ENCODE measurements at places on chromosomes 12 and 14.

GRCh38 chr12:100359822-100360221 lies 2.9 kb downstream of the SLC17A8 start:
- DNase-seq, result no peak

- DNase-seq, result no peak
Measured at GRCh38 chr12:55699471-55700055, 8.1 kb downstream of the ITGA7 start.

- DNase-seq, result no peak
Measured at GRCh38 chr14:76926521-76927251, 100.5 kb downstream of the LRRC74A start.

DNA sequence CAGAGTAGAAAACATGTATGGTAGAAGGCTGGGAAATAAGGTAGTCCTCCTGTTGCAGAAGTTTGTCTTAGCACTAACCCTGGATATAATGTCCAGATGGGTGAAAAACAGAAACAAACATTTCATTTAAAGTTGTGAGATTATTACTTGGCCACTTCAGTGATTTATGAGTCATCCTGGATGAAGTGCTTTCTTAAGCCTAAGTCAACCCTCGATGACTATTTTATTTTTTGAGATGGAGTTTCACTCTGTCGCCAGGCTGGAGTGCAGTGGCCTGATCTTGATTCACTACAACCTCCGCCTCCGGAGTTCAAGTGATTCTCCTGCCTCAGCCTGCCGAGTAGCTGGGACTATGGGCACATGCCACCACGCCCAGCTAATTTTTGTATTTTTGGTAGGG lies 10.2 kb downstream of the DLST start:
- DNase-seq, result no peak

- no peak for DNase-seq
Measured at GRCh38 chr14:103228076-103228806, 105.0 kb downstream of the TNFAIP2 start.

DNA sequence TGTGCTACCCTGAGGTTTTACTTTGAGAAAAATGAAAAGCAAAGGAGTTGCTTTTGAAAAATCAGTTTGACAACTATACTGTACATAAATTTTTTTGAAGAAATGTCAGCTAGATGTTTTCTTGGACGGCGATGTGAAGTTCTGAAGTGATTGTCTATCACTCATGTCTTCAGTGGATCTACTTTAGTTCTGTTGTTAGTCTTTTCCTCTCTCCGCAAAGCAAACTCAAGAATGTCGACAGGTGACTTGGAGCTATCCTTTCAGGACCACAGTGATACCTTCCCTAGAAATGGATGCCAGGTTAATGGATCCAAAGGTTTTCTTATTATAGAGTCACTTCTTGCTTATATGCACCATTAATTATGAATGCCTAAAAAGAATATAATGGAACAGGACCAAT lies 1.2 kb downstream of the PTPRO start:
- no peak for DNase-seq

DNA sequence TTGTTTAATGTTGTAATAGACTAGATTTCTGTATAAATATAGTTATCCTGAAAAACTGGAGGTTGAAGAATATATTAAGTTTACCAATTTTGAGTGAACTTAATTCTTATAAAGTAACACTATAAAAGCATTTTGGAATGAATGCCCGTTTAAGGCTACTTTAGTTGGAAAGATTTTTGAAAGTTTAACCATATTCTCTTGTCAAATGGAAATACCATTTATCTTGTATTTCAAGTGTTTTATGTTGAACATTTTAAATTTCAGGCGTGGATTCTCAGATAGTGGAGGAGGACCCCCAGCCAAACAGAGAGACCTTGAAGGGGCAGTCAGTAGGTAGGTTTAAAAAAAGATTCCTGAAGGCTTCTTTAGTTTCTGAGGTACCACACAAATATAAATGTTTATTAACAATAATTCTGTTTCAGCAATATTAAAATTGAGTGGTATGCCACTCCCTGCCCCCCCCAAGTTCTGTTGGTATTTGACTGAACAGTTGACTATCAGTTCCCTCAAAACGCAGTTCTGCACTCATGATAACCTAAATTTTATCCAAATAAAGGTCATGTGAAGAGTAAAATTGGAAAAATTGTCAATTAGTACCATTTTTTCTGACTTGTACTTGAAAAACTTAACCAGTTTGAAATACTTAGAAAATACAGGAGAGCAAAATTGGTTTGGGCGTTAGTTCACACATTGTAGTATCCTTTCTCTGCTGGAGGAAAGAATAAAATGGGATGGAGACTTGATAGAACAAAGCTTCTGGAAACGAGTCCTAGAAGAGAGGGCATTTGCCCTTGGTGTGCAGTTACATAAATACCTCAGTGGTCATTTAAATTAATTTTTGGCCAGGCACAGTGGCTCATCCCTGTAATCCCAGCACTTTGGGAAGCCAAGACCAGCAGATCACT lies 1.5 kb downstream of the PNN start:
- no peak for DNase-seq

DNA sequence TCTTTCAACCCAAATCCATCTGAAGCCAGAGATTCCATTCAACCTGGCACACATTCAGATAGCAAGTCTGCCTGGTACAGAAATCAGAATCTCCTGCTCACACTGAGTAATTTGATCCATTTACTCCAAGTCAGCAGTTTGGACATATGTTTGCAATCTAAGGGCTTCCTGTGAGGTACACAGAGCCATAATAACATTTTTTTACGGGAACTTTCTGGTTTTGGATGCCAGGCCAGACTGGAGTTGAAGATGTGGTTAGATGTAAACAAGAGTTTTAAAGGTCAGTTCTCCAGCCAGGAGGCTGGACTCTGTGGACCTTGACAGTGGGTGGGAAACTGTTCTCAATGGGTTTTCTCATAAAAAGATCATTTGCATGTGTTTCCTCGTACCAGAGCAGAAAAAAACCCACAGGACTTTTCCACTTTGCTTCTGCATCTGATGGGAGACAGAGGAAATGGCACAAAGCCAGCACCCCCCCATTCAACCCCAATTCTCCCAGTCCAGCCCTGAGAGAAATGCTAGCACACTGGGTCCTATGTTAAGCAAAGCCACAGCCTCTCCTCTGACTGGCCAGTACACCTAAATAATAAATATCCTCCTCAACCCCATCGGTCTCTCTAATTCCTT lies 17.7 kb upstream of the TSPAN11 start:
- DNase-seq, result peak; percentile 48

DNA sequence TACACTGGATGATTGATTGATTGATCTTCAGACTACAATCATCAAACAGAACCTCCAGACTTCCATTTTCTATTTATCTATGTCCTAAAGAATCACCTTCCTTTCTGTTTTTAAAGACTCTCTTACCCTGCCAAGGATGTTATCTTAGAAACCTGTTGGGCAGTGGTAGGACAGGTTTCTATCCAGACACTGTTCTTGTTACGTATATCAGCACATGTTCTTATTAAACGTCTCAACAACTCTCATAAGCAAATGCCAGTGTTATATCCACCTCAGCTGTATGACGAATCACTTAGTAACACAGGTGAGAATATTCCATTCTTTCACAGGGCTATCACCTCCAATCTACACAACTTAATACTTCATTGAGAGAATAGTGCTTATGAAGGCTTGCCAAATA lies 40.2 kb upstream of the RPL10L start:
- no peak for DNase-seq

DNA sequence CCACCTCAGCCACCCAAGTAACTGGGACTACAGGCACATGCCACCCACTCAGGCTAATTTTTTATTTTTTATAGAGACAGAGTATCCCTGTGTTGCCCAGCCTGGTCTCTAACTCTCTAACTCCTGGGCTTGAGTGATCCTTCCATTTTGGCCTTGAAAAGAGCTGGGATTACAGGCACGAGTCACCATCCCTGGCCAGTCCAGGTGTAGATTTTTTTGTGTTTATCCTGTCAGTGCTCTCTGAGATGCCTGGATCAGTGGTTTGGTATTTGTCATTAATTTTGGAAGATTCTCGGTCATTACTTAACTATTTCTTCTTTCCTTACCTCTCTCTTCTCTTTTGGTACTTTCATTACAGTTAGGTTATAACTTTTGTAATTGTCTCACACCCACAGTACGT lies 5.3 kb upstream of the HIF1A start:
- no peak for DNase-seq

- DNase-seq, result no peak
Measured at GRCh38 chr12:102511575-102511974, 31.2 kb upstream of the IGF1 start.

GRCh38 chr14:69045857-69046475 lies 66.9 kb upstream of the ACTN1 start:
- DNase-seq, result no peak
